ENCODE measurements at places on chromosomes 13 and 19.
A peak's percentile ranks its signal among the peaks of the same experiment; 100 is the strongest.

GRCh38 chr13:28658539-28658795 lies 463 bp upstream of the POMP start:
- DNase-seq: no peak

DNA sequence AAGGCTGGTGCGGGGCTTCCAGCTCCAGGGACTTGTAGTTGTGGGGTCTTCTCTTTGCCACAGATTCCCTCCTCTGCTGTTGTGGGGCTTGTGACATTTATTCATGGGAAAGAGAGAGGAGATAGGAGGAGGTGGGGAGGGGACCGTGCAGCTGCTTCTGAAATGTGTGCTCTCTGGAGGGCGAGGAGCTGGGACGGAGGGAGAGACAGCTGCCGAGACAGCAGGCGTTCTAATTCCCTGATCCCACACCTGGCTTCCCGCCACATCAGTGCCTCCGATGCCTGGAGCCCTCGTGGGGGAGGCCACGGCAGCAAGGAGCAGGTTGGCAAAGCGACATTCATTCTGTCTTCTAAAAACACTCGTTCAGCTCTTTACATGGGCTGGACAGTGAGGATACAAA lies 164.4 kb downstream of the USP12 start:
- DNase-seq: no peak

DNA sequence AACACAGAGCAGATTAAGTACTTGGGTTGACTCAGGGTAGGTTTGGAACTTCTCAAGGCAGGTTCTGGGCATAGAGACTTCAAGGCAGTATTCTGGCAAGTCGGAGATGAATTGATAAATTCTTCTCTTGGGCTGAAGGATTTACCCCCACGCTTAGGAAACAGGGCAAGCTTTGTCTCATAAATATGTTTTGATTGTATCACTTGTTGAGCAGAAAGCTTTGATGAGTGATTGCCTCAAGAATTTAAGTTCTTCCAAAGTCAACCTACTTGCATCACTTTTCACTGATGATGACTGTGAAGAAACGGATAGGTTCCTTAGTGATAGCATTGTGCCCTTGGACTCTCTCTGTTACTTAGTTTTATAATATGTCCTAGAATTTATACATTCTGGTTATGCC lies 258.6 kb upstream of the DACH1 start:
- no peak for DNase-seq

DNA sequence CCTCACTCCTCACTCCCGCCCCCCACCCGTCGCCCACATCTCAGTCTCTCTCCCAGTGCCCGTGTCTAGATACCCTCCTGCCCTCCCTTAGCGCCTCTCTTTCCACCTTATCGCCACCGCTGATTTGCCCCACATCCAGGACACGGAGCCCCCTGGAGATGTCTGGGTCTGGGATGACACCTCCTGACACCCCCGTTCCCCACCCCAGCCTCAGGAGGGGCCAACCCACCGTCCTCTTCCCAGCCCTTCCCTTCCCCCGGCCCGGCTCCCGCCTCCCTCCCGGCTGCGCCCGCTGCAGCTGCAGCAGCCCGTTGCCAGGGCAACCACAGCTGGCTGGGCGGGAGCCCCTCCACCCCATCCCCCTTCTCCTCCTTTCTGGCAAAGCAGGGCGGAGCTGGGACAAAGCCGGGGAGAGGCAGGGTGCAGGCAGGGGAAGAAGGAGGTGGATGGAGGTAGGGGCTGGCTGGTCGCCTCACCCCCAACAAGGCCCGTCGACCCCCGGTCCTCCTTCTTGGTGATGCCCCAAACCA lies 13.5 kb downstream of the DPF1 start:
- DNase-seq: no peak

GRCh38 chr13:21663197-21663596 lies 7.7 kb upstream of the FGF9 start:
- no peak for DNase-seq

GRCh38 chr19:7862413-7862951 lies 11.7 kb downstream of the PRR36 start:
- DNase-seq: peak; percentile 68

GRCh38 chr13:23433171-23434153 lies at the start of gene SACS:
Gene SACS, minus strand, starts transcription at chr13:23433702. Its CDS starts 22,463 bp downstream, at chr13:23411239.
- DNase-seq: no peak

DNA sequence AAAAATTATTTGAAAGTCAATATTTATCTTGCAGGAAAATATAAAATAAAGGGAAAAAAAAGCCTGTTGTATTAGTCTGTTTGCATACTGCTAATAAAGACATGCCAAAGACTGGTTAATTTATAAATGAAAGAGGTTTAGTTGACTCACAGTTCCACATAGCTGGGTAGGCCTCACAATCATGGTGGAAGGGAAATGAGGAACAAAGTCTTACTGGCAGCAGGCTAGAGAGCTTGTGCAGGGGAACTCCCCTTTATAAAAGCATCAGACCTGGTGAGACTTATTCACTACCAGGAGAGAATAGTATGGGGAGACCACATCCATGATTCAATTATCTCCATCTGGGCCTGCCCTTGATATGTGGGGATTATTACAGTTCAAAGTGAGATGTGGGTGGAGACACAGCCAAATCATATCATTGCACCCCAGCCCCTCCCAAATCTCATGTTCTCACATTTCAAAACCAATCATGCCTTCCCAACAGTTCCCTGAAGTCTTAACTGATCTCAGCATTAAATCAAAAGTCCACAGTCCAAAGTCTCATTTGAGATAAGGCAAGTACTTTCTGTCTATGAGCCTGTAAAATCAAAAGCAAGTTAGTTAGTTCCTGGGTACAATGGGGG lies 1416.5 kb upstream of the SPRY2 start:
- no peak for DNase-seq

- DNase-seq: no peak
Measured at GRCh38 chr13:77397636-77398035, 70.7 kb upstream of the MYCBP2 start.

DNA sequence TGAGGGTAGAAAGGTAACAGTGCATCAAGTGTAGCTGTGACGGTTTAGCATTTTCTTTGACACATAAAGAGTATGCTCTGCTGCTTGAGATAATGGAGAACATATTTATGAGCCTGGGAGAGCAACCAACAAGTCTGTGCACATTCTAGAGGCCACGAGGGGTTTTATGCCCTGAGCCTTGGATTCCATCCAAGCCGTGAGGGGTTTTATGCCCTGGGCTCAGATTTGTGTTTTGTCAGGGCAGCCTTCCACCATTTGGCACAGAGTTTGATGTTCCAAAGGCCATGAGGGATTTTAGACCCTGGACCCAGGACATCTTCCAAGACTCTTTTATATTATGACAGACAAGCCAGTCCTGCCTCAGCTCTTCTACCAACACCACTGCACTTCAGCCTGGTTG lies 106.4 kb downstream of the ZNF486 start:
- no peak for DNase-seq

DNA sequence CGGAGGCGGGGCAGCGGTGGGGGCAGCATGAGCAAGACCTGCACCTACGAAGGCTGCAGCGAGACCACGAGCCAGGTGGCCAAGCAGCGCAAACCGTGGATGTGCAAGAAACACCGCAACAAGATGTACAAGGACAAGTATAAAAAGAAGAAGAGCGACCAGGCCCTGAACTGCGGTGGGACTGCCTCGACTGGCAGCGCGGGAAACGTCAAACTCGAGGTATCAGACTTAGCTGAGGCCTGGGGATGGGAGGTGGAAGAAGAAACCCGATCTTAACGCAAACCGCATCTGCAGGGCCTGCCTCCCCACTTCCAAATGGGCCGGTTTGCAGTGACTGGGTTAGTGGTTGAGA lies 693 bp downstream of the RFXAP start:
- DNase-seq: no peak

DNA sequence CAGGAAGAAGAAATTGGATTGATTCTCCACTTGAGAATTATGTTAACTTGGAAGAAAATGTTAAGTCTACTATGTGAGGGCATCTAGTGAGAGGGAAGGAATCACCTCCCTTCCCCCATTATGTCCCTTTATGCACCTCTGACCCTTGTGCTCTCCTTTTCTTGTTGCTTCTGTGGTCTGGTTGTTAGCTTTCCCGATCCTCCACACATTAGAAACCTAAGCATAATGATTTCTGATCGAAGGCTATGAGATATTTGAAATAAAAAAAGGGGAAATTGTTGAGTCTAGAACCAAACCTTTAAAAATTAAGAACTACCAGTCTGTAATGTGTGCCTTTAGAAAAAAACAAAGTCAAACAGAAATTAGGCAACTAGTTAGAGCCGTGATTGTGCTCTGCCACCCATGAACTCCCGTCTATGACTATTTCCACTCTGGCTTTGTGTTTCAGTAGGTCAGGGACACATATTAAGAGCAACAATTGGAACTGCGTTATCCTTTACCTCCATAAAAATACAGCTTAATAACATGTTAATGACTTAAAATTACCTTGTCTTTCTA lies 463 bp upstream of the GPC6 start:
- DNase-seq: no peak

Measured in T-helper 1 cell (primary cell).